Left ventricle myocardium superior (tissue), 1 donor: ENCODE measurements at places on chromosomes 3 and 15. TPM values are rescaled to one million over a fixed set of nuclear protein-coding genes. Genes with fewer than 3 reads are reported as not detected.

- DNase-seq = no peak
Measured at GRCh38 chr3:175105066-175105465, 245.9 kb downstream of the NAALADL2 start.

- DNase-seq = no peak
Measured at GRCh38 chr3:125651244-125651643, 55.9 kb upstream of the OSBPL11 start.

DNA sequence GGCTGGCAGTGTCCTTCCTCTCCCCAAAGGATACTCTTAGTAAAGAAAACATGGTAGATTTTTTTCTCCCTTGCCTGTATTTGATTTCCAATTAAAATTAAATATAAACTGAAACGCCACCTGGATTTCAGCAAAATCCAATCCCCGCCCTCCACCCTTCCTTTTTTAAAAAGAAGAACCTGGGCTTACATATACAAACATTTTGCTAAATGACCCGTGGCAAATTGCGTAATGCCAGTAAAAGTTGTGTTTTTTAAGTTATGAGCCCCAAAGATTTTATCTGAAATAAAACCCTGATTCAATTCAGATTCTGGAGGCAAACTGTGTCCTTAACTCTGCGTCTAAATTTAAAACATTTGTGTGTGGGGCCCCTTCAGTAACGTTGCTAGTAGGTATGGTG is 403.0 kb downstream of the FOXP1 start:
- DNase-seq = no peak

DNA sequence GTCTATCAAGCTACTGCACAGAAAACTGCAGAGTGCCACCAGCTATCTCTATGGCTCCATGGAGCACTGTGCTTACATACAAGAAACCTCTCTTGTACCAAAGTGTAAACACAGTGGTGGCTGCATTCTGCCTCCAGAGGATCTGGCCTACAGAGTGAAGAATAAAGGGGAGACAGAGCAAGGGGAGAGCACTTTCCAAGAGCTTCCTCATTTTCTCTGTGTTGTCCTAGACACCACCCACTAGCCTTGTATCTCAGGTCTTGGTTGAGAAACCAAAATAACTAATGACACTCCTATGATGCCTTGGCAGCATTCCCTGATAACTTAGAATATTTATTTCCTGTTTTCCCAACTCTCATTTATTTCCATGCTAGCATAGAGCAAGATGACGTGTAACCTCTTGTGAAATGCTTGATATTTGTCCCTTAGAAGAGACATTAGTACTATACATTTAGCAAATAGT is 56.9 kb upstream of the PHLDB2 start:
- DNase-seq = no peak

The EPHB1 gene
- total RNA-seq = 1.8 TPM

The TSPAN3 gene
- 97.1 TPM for total RNA-seq
